Left renal pelvis (tissue), 4 donors: ENCODE measurements at places on chromosomes 3 and 15.

GRCh38 chr15:34242331-34242710 is 17.5 kb downstream of the EMC4 start:
- no peak for DNase-seq

- DNase-seq, result no peak
Measured at GRCh38 chr3:129493206-129493605, 35.2 kb upstream of the RHO start.

DNA sequence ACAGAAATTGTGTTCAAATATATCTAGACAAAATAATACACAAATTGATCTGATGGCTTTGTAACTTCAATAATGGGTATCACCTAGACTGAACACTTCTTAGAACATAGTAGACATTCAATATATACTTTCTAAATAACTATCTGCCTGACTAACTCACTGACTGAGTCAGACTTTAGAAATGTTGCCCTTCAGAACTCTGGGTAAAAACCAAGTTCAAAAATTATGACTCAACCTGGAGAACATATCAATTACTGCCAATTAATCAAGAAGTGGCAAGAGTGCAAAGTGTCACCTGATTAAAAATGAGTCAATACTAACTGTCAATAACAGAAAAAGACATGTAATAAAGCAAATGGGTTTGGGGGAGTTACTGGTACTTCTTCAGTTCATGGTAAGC is 144.6 kb upstream of the TMCO5A start:
- DNase-seq, result no peak

DNA sequence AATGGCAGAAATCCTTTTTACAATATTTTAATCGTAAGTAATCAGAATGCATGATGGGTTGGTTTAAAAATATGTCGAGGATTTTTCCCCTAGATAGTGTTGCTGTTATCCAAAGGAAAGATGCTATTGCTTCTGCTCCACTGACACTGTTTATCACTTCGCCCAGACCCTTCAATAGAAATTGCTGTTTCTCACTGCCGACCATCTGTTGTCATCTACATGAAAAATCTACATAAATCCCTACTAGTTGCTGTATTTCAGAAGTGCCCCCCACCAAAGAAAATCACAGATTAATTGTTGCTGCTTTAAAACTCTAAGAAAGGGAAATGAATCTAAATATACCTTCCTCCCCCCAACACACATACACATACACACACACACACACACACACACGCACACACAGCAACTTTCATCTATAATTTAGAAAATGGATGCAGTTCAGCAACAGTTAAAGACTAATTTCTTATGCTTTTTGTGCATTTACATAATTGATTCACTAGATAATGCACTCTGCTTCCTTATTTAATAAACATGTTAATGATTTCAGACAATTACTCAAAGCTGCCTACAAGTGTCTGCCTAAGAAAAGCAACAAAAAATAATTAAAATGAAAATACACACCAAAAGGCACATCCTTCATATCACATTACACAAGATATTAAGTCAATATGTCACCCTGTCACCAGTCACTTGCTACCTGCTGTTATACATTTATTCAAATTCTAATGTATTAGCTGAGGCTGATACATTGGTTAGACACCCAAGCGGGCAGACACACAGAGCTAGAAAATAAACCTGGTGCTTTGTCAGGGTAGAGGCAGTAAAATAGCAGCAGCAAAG is 82.8 kb downstream of the RORA start:
- no peak for DNase-seq

GRCh38 chr15:78761020-78761419 is 50.2 kb downstream of the ADAMTS7 start:
- no peak for DNase-seq

- no peak for DNase-seq
Measured at GRCh38 chr3:112925969-112926368, 48.9 kb downstream of the CD200R1 start.

- DNase-seq, result no peak
Measured at GRCh38 chr15:82129761-82130160, 83.9 kb upstream of the MEX3B start.

GRCh38 chr3:4604693-4605092 is 111.5 kb downstream of the ITPR1 start:
- DNase-seq, result no peak

- DNase-seq, result no peak
Measured at GRCh38 chr15:60400944-60401343, 3.2 kb upstream of the ANXA2 start.

- no peak for DNase-seq
Measured at GRCh38 chr3:120524171-120524923, 71.8 kb upstream of the NDUFB4 start.

GRCh38 chr15:74851960-74852359 is 9.0 kb upstream of the ULK3 start:
- DNase-seq, result no peak

GRCh38 chr3:9414826-9415225 is 17.4 kb downstream of the SETD5 start:
- no peak for DNase-seq

DNA sequence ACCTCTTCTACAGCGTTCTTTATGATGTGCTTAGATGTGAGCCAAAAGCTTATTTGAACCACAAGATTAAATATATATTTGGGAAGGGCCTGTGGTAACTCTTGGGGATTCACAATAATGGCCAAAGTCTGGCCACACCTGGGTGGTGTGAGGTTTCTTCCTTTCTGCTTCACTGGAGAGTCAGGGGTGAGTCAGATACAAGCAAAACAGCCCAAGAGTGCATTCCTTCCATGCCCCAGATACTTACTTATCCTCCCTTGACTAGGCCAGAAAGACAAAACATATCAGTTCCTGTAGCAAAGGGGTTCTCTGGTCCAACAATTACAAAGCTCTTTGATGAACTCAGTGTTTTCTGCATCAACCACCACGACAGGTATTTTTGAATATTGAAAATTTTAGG is 941 bp downstream of the ZBED2 start:
- DNase-seq, result no peak

- DNase-seq, result no peak
Measured at GRCh38 chr3:42680271-42680670, 5.1 kb upstream of the KLHL40 start.

GRCh38 chr3:88926221-88926620 is 181.2 kb upstream of the EPHA3 start:
- DNase-seq, result no peak

DNA sequence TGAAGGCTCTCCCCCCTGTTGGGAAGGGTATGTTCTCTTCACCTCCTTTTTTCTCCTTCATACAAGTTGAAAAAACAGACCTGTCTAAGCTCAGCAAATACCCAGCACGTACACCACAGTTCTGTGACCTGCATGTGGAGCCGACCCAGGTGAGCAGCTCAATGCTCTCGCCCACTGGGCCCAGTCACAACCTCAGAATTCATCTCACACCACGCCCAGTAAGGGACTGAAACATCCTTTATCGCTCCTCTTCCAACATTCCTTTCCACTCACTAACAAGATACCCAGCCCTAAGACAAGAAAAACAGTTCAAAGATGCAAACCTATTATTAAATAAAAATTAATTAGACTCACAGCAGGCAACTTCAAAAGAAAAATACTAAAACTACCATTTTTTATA is 68.9 kb downstream of the FOXP1 start:
- DNase-seq, result no peak

DNA sequence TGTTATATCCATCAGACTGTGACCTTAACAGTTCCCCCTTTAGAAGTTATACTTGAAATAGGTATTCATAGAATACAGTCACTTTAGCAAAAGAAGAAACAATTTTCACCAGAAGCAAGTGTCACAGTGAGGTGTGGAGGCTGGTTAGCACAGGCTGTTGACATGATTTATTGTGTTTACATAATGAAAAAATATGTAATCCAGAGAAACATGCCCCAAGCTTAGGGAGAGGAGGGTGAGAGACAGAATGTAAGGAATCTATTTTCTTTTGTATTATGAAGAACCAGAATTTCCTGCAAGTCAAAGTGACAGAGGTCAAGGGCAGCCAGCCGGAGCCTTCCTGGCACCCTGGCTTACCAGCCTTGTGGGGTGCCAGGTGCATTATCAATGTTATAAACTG is 4.0 kb downstream of the IL12A start:
- DNase-seq, result no peak

GRCh38 chr15:90863987-90864386 is 4.4 kb upstream of the FURIN start:
- DNase-seq, result no peak

DNA sequence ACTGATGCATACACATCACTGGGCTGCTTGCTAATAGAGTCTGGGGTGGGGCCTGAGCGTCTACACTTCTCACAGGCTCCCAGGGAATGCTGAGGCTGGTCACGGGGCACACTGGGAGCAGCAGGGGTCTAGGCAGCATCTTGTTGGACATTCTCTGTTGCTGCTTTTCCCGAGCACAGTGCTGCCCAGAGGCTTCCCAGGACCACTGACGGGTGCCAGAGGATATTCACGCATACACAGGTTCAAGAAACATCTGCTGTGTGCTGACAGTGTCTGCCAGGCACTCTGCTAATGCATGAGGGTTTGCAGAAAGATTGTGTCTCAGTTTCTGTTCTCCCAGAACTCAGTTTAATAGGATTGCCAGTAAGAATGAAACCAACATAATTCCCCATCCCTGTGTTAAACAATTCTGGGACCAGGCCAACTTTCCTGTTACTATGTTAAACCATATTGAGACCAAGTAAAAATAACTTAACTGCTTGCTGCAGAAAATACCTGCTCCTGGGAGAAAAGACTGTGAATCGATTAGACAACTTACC is 23.9 kb upstream of the BCL2L10 start:
- no peak for DNase-seq

- DNase-seq, result no peak
Measured at GRCh38 chr3:106810300-106810875, 566.9 kb upstream of the CCDC54 start.

DNA sequence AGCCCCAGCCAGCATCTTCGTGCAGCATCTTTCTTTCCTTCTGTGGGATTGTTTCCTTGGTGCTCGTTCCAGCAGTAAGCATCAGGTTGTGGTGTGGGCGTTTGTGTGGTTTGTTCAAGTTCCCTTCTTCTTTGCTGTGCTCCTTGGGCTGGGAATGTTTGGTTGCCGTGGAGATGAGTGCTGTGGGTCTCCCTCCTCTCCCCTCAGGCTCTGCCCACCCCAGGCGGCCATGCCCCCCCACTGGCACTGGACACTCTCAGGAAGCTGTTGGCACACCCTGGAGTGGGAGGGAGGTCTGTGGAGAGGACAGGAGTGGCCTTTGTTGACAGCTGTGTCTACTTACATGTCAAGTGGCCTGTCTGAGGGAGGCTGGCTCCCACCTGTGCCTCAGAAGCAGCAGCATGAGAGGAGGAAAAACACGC is 46.5 kb upstream of the SACM1L start:
- DNase-seq, result no peak

DNA sequence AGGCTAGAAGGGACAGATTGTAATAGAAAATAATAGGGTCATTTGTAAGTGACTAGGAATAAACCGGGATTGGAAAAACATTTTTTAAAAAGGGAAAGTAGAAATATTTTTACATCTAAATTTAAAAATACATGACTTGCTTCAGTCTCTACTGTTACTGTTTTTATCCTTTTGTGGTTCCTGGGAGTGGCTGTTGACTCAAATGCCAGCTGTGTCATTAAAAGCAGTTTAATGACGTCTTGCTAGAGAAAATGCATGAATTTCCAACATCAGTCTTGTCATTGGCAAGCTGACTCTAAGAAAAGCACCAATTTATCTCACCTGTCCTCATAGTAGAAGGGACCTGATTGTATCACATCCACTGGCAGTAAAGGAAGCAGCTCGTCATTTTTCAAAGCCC is 16.7 kb upstream of the LCMT2 start:
- DNase-seq, result no peak

DNA sequence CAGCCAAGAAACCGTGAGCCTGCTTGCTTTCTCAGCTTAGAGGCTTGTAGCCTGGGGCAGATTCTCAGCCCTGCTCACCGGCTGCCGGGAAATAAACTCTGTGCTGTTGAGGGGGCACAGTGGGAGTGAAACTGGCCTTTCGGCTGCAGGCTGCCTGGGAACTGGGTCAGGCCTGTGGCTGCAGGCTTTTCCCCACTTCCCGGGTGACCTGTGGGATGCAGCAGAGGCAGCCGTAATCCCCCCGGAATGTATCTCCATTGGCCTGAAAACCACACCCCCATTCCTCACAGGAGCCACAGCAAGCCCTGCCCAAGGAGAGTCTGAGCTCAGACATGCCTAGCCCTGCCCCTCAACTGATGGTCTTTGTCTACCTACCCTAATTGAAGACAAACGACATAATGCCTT is 110.9 kb downstream of the STXBP5L start:
- no peak for DNase-seq

GRCh38 chr15:95812491-95812890 is 518.0 kb upstream of the NR2F2 start:
- no peak for DNase-seq

DNA sequence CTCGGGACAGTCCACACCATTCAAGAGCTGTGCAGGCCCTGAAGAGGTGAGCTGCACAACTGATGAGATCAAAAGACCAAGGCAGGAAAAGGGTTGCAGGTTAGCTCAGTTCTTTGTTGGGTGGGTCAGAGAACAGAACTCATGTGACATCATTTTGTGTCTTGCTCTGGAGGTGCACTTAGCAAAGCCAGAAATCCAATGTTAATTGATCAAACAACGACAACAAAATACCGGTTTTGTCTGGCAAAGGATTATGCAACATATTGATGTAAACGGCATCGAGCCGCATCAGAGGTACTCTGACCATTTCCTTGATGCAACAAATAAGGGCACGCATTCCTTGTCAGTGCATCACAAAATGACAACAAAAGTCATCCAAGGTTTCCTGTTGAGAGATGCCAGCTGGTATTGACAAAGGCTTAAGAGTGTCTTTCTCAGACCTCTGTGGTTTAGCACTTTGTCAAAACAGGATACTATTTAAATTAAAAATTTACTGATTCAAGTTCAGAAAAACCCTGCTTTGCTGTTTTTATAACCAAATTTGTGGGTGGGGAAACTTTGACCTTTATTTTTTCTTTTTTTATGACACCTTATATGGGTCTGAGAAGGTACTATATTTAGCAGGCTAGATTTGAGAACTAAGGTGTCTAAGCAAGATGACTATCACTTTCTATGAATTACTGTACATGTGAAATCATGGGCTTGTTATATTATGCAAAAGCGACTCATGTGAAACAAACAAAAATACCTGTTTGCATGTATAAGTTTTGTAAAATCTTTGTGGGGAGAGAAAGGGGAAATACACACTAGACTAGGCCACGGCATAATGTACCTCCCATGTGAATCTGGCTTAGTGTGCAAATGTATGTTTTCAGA is 496.1 kb downstream of the FOXP1 start:
- DNase-seq, result no peak

DNA sequence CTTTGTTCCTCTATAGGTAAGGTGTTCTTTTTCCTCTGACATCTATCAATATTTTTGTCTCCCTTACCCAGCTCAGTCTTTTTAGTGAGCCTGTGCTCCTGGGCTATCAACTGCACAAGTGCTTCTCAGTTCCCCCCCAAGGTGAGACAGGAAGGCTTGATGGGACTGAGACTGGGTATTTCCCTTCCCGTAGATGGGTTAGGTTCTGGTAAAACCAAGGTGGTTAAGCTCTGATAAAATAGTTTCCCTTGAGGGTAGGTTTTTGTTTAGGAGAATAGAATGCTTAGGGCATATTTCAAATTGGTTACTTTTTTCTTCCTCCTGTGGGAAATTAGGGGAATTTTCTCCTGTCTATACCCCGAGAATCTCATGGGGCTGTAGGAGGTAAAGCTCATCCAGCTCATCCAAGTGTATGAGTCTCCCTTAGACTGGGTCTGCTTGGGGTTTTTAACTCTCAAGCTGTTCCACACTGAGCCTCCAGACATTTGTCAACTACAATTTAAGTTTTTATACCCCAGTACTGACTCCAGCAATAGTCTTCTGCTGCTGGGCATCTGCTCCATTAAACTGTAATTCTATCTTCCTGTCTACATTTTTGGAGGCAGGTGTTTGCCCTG is 44.9 kb downstream of the OXSR1 start:
- DNase-seq, result no peak
